Cardiac muscle cell (in vitro differentiated cells and primary cell): ENCODE measurements at places on chromosomes 1 and 21. TPM values are rescaled to one million over a fixed set of nuclear protein-coding genes. Genes with fewer than 3 reads are reported as not detected.
A peak's percentile ranks its signal among the peaks of the same experiment; 100 is the strongest.

Gene SLAMF6
- total RNA-seq: not detected in 2 replicates

Gene BRDT
- not detected in 2 replicates for total RNA-seq

Gene PTGS2
- 0.06 and 0.35 TPM in 2 replicates for total RNA-seq

Gene HMCN1
- total RNA-seq: 19.2 and 28.5 TPM in 2 replicates

- DNase-seq: peak; percentile 56
These were observed 2.2 kb downstream of the ELOA start for GRCh38 chr1:23745515-23745914.

GRCh38 chr1:187018291-187018690 lies 189.5 kb downstream of the PLA2G4A start:
- no peak for DNase-seq

- peak; percentile 93 for DNase-seq
These were observed 1.1 kb upstream of the ELAPOR1 start for GRCh38 chr1:109112652-109113285.
